Epithelial cell of umbilical artery (primary cell): ENCODE measurements at places on chromosomes 12 and 14. TPM values are rescaled to one million over a fixed set of nuclear protein-coding genes. Genes with fewer than 3 reads are reported as not detected.

LALBA gene
- total RNA-seq = not detected in 2 replicates

SLIRP gene
- 246 and 297 TPM in 2 replicates for total RNA-seq

ENDOU gene
- total RNA-seq = not detected in 2 replicates

L2HGDH gene
- 3.6 and 5.6 TPM in 2 replicates for total RNA-seq

CCDC177 gene
- not detected in 2 replicates for total RNA-seq

PHETA1 gene
- 9.7 and 12.8 TPM in 2 replicates for total RNA-seq

IAPP gene
- not detected in 2 replicates for total RNA-seq

CPNE6 gene
- not detected in 2 replicates for total RNA-seq

ERP27 gene
- total RNA-seq = 0.15 and 0.32 TPM in 2 replicates

COCH gene
- 0.61 and 0.65 TPM in 2 replicates for total RNA-seq

TMEM253 gene
- not detected in 2 replicates for total RNA-seq

NTS gene
- under 0.01 and 0.15 TPM in 2 replicates for total RNA-seq

SLC39A5 gene
- total RNA-seq = not detected in 2 replicates
